A673 (cell line): ENCODE measurements at places on chromosomes 3 and 15. TPM values are rescaled to one million over a fixed set of nuclear protein-coding genes. Genes with fewer than 3 reads are reported as not detected.

GOLGA8J gene
- total RNA-seq: 0.22 TPM in 1 of 2 replicates, not detected in the other

APH1B gene
- total RNA-seq: 6.2 and 8.1 TPM in 2 replicates

CDAN1 gene
- total RNA-seq: 26.9 and 29.5 TPM in 2 replicates

ITIH4 gene
- total RNA-seq: 1.7 and 3.4 TPM in 2 replicates

DNA sequence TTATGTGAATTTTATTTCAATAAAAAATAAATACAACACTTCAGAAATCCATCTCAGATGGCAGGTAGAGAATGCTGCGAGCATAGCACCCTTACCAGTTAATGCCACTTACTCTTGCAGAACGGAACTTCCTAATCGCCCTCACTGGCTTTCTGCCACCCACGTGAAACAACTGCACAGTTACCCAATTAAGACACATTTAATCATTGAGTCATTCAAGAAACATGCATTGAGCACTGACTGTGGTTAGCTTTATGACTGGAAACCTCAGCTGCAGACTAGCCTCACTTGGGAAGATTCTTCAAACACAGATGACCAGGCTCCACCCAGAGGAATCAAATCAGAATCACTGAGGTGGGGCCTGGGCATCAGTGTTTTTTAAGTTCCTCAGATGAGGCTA is 5.6 kb upstream of the MFGE8 start:
- peak; percentile 95 for DNase-seq

DNA sequence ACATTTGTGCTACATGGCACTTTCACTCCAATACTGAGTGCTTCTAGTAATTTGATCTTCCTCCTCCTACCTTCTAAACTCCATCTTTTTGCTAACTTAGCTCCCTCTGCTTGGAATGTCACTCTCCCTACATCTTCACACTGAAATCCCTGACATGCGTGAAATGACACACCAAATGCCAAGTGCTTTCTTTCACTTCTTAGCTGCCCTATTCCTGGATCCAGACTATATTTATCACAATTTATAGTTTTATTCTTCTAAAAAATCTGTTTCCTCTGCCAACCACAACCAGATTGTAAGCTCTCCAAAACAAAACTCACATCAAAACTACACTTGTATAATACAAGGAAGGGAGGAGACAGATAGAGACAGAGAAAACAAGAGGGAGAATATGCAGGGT is 387.3 kb downstream of the FGF12 start:
- DNase-seq: no peak

- no peak for DNase-seq
Measured at GRCh38 chr3:30602946-30603345, 3.5 kb upstream of the TGFBR2 start.

DNA sequence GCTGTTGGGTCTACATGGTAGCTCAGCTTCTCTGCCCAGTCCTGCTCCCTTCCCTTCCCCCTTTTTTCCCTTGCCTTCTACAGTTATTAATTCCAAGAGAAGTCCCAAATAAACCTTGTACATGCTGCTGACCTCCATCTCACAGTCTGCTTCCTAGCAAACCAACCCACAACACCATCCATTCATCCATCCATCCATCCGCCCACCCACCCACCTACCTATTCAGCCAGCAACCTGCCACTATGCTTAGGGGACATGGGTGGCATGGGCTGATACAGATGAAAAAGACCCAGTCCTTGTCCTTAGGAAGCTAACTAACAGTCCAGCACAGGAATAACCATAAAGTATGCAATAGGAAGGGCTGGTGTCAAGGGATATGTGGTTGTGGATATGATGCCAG is 5.7 kb downstream of the TNFAIP8L3 start:
- no peak for DNase-seq

- DNase-seq: no peak
Measured at GRCh38 chr3:139132976-139133375, 88.3 kb upstream of the PRR23C start.

DNA sequence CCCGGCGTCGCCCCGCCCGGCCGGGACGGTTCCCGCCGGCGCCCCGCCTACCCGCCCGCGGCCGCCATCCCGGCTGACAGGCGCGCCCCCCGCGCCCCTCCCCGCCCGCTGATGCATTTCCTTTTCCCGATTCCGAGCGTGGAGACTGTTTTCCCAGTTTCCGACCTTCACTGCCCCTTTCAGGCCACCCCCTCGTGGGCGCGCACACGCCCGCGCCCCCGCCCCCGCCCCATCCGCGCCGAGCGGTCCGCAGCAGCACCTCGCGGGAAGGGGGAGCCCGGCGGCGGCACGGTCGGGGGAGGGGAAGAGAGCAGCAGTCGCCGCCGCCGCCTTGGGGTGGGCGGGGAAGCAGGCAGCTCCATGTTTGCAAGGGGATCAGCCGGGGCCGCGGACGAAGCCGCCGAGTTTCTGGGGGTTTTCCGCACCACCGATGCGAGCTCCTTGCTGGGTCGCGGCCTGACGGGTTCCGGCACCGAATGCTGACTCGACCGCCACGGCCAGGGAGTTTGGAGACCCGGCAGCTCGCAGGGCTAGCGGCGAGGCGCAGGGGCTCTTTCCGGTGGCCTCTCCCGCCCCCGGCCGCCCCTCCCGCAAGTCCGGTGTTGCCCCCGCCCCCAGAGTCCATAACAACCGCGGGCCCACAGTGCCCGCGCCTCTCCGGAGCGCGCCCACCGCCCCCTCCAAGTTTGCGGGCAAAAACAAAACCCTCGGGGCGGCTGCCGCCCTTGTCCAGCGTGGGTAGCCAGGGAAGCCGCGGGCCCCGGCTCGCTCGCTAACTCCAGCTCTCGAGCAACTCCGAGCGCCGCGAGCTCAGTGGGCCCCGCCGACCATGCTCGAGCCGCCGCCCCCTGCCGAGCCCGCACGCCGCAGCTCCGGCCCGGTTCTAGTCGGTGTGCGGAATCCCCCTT is 3.2 kb upstream of the SIN3A start:
- DNase-seq: peak; percentile 78

DNA sequence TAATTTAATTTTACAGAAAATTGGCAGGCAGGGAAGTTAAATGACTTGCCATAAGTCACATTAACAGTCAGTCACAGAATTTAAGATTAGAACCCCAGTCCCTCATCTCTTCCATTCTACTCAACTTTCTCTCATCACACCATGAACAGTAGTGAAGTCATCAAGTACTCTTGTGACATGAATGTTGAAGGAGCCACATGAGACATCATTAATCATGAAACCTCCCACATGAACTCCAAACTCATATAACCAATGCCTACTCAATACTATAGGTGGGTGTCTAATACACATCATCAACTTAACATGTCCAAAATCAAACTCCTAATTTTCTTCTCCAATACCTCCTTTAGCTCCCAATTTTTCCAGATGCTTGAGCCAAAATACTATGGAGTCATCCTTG is 19.5 kb downstream of the PHC3 start:
- no peak for DNase-seq

GRCh38 chr3:122427857-122428471 is 12.1 kb upstream of the WDR5B start:
- DNase-seq: no peak
